Left kidney (tissue), 8 donors: ENCODE measurements at places on chromosomes 3 and 15. TPM values are rescaled to one million over a fixed set of nuclear protein-coding genes. Genes with fewer than 3 reads are reported as not detected.

Gene CYP19A1
- polyA plus RNA-seq, result not detected

Gene BCL2A1
- not detected for polyA plus RNA-seq

Gene IL5RA
- 0.73 TPM for polyA plus RNA-seq

Gene FAM162A
- 62.2 TPM for polyA plus RNA-seq

Gene ARNT2
- polyA plus RNA-seq, result 60.8 TPM

Gene CRABP1
- 32.3 TPM for polyA plus RNA-seq

Gene ADCY5
- polyA plus RNA-seq, result 10.6 TPM

Gene TM6SF1
- 3.2 TPM for polyA plus RNA-seq

Gene BNIP2
- polyA plus RNA-seq, result 86.5 TPM

Gene SEMA7A
- polyA plus RNA-seq, result 5.0 TPM
